AG04450 (cell line): ENCODE measurements at places on chromosomes 6 and 20. TPM values are rescaled to one million over a fixed set of nuclear protein-coding genes. Genes with fewer than 3 reads are reported as not detected.

Gene ZC2HC1B
- polyA plus RNA-seq = not detected in 2 replicates

Gene MOG
- polyA plus RNA-seq = not detected in 2 replicates

Gene CCM2L
- not detected in 2 replicates for polyA plus RNA-seq

- DNase-seq = peak; percentile 69
Observed at GRCh38 chr6:28907394-28907793, 16.4 kb downstream of the TRIM27 start.

DNA sequence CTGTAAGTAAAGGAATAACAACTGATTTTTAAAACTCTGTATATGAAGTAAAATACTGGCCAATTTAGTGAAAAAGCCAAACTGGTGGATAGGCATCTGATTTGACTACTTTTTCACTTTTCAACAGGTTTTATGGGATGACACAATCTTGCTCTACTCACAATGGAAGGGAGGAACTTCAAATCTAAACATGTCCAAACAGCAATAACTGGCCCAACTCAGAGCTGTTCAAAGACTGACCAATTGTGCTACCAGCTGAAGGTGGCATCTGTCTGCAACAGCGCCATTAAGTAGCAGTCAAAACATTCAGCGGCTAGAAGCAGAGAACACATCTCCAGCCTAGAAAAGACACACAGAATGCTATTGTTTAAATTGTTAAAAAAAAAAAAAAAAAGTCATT, 44.6 kb downstream of the SESN1 start:
- no peak for DNase-seq

- DNase-seq = no peak
Observed at GRCh38 chr6:110296241-110297025, 61.7 kb downstream of the METTL24 start.

GRCh38 chr20:53875452-53875851, 194.9 kb downstream of the BCAS1 start:
- no peak for DNase-seq

GRCh38 chr6:167442245-167442644, 117.4 kb downstream of the TTLL2 start:
- no peak for DNase-seq
